ENCODE measurements at places on chromosomes 4 and X.

DNA sequence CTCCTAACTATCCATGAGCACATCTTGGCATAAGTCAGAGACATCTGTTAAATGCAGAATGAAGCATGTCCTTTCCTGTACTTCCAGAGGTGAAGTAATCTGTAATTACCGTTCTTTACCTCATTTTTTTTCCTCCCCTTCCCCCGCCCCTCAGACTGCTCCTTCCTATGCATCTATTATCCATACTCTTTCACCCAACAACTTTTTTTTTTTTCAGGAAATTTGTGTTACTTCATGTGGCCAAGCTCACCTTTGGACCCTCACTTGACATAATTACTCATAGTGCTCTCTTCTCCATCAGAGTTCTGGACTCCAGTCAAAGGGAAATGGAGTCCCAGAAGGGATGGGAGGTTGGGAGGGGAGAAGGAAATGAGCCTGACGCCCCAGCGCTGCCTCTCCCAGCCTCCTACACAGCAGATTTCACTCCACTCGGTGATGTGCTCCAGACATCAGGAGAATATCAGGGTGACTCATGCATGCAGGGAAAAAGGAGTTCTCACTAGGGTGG, 568.8 kb downstream of the STIM2 start:
- no peak for DNase-seq

DNA sequence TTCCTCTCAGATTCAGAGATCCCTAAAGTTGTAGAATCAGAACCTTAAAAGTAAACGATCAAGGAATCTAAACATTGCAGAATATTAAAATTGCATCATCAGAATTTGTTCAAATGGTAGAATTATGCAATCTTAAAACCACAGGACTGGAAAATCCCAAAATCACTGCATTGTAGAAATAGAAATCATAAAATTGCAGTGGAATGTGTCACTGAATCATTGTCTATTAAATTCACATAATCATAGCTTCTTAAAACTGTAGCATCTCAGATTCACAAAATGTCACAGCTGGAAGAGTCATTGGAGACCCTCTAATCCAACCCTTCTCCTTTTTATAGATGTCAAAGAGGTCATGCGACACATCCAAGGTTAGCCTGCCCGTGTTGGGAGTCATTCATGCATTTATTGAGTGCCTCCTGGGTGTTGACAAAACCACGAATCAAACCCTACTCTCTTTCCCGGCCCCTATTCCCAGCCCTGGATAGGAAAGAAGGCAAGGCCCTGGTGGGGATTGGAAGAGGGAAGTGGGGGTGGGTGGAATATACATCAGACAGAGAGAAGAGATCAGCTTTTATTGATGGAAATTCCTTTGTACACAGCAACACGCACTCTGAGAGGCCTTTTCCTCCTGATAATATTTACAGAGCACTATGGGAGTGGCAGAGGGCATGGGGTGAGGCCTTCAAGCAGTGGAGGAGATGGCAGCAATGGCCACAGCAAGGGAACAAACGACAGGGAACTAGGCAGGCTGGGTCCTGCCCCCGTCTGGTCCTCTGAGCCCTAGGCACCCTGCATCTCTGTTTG, 15.4 kb downstream of the IQSEC2 start:
- no peak for DNase-seq

DNA sequence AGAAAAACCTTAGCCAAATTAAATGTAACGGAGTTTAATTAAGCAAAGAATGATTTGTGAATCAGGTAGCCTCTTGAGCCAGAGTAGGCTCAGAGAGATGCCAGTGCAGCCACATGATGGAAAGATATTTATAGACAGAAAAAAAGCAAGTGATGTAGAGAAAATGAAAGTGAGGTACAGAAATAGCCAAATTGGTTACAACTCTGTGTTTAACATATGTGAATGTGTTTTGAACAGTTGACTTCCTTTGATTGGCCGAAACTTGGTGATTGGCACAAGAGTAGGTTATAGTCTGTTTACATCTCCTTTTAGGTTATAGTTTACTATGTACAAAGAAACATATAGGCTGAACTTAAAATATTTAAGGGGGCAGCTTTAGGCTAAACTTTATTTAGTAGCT, 459.9 kb upstream of the BOD1L1 start:
- no peak for DNase-seq

- no peak for DNase-seq
Measured at GRCh38 chr4:55612341-55612740, 20.3 kb upstream of the PDCL2 start.

- no peak for DNase-seq
Measured at GRCh38 chrX:45622042-45622423, 421.4 kb upstream of the DIPK2B start.

DNA sequence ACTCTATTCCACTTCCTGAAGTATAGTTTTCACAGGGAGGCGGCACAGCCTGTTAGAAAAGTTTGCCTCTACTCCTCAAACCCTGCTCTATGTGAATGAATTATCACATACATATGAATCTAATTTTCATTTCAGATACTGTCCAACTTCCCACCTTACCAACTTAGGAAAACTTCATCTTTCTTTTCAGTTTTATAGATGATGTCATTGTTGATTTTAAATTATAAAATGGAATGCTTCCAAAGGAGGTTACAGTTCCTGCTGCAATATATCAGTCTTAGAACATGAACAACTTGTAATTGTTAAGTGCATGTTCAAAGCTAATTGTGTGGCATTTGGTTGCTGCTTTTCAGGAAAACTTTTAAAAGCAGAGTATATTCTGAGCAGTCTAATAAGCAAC, 92.4 kb downstream of the NEUROG2 start:
- no peak for DNase-seq

- no peak for DNase-seq
Measured at GRCh38 chr4:118904418-118904817, 15.8 kb downstream of the SYNPO2 start.
